ENCODE measurements at places on chromosomes 16 and 17.

GRCh38 chr17:72151565-72152386, 31.0 kb downstream of the SOX9 start:
- DNase-seq, result peak; percentile 53
- no peaks in the 10 kb centered on the region for H3K27me3 ChIP-seq
- peak overlapping the region; percentile 92 for H3K27ac ChIP-seq
- H3K4me3 ChIP-seq, result peak overlapping the region; percentile 17
- H3K4me1 ChIP-seq, result peaks cover 5% of the 10 kb centered on the region

GRCh38 chr17:77182205-77183172, 41.7 kb downstream of the SEC14L1 start:
- no peak overlapping the region for H3K27ac ChIP-seq
- no peaks in the 10 kb centered on the region for H3K27me3 ChIP-seq
- no peaks in the 10 kb centered on the region for H3K36me3 ChIP-seq
- no peak for DNase-seq

- no peak for DNase-seq
- no peak overlapping the region for H3K4me3 ChIP-seq
- no peaks in the 10 kb centered on the region for H3K27me3 ChIP-seq
- H3K4me1 ChIP-seq, result peaks cover 5% of the 10 kb centered on the region
- H3K36me3 ChIP-seq, result no peaks in the 10 kb centered on the region
These were observed 32.1 kb downstream of the MYO15A start for GRCh38 chr17:18140648-18141047.

- DNase-seq, result no peak
- H3K36me3 ChIP-seq, result peaks cover 13% of the 10 kb centered on the region
These were observed 389 bp downstream of the DUS1L start for GRCh38 chr17:82065193-82065637.

GRCh38 chr16:84897911-84898377, 78.2 kb downstream of the CRISPLD2 start:
- H3K4me3 ChIP-seq, result no peak overlapping the region
- no peak overlapping the region for H3K27ac ChIP-seq
- DNase-seq, result no peak

DNA sequence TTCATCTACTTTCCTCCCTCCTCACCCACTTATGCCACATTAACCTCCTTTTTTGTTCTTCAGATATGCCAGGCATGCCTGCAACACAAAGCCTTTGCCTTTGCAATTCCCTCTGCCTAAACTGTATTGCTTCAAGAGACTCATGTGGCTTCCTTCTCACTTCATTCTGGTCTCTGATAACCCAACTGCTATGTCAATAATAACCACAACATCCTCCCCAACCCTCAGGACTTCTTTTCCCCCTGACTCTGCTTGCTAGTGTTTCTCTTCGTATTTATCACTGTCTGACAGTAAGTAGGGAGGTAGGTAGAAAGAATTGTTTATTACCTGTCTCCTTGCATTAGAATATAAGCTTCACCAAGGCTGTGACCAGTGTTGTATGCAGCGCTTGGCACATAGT, 22.4 kb downstream of the RBL2 start:
- H3K27ac ChIP-seq, result no peak overlapping the region
- no peak for DNase-seq
- peaks cover 21% of the 10 kb centered on the region for H3K36me3 ChIP-seq
- no peak overlapping the region for H3K4me3 ChIP-seq

DNA sequence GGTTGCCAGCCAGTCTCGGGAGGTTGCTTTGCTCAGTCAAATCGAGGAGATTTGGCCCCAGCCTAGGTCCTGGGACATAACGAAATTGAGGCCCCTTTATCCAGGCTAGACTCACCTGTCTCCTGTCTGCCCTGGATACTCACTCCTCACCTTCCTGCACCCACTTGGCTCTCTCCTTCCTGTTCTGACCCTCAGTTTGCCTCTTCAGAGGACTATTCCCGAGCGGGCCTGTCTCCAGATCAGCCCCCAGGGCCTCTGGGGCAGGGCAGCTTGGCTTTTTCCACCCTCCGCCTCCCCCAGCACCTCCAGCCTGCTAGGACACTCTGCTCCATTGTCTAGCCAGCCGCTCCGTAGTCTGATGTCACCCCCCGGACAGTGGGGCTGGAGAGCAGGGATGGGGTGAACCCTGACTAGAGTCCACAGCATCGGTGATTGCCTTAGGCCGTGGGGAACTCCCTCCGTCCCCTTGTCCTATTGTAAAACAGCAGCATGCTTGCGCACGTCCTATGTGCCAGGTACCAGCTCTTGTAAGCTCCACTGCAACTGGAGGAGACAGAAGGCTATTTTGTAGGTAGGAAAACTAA, 8.8 kb downstream of the WFIKKN2 start:
- no peak overlapping the region for H3K4me3 ChIP-seq
- no peaks in the 10 kb centered on the region for H3K36me3 ChIP-seq
- no peaks in the 10 kb centered on the region for H3K27me3 ChIP-seq
- H3K27ac ChIP-seq, result no peak overlapping the region

GRCh38 chr17:27879987-27880608, 13.1 kb downstream of the LYRM9 start:
- H3K4me3 ChIP-seq, result no peak overlapping the region
- H3K27me3 ChIP-seq, result no peaks in the 10 kb centered on the region
- H3K4me1 ChIP-seq, result no peaks in the 10 kb centered on the region
- peak; percentile 43 for DNase-seq
- H3K36me3 ChIP-seq, result no peaks in the 10 kb centered on the region

- no peak overlapping the region for H3K27ac ChIP-seq
- no peak for DNase-seq
- no peak overlapping the region for H3K4me3 ChIP-seq
- no peaks in the 10 kb centered on the region for H3K27me3 ChIP-seq
- H3K36me3 ChIP-seq, result no peaks in the 10 kb centered on the region
These were observed 82.3 kb downstream of the SSH2 start for GRCh38 chr17:29847527-29848400.

DNA sequence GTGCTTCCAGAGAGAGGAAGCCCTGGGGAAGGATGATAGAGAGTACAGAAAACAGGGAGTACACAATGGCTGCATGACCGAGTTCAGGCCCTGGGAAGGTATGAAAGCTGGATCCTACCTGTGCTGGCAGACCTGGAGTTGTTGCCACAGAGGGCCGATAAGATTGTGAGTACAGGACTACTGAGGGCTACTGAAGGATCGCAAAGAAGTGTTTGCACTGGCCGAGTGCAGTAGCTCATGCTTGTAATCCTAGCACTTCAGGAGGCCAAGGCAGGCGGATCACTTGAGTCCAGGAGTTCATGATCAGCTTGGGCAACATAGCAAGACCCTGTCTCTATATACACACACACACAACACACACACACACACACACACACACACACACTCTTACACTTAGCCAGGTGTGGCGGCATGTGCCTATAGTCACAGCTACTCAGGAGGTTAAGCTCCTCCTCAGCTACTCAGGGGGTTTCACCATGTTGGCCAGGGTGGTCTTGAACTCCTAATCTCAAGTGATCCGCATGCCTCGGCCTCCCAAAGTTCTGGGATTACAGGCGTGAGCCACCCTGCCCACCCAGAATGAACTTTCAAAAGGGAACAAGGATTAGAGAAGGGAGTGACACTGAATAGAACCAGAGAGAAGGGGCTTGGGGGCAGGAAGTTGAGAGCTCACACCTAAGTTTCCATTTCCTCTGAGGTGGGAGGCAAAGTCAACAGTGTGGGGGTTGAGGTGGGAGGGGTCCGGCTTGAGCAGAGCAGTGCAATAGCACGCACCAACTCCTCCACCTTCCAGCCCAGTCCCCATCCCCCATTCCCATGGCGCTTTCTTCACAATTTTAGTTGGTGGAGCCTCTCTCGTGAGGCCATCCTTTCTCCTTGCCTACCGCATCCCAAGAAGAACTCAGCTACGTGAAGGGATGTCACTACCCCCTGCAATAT, 7.5 kb downstream of the SCIMP start:
- no peak for DNase-seq
- no peak overlapping the region for H3K27ac ChIP-seq
- no peaks in the 10 kb centered on the region for H3K27me3 ChIP-seq
- H3K4me1 ChIP-seq, result no peaks in the 10 kb centered on the region
- no peaks in the 10 kb centered on the region for H3K36me3 ChIP-seq

- H3K36me3 ChIP-seq, result no peaks in the 10 kb centered on the region
- no peak overlapping the region for H3K27ac ChIP-seq
These were observed 205.4 kb downstream of the ENGASE start for GRCh38 chr17:79280010-79280409.

- no peaks in the 10 kb centered on the region for H3K36me3 ChIP-seq
- H3K4me3 ChIP-seq, result peak overlapping the region; percentile 54
- peaks cover 6% of the 10 kb centered on the region for H3K4me1 ChIP-seq
- peak; percentile 77 for DNase-seq
- H3K27ac ChIP-seq, result no peak overlapping the region
- H3K27me3 ChIP-seq, result peaks cover 21% of the 10 kb centered on the region
These were observed 1.7 kb downstream of the ARHGAP27 start for GRCh38 chr17:45430738-45431530.

DNA sequence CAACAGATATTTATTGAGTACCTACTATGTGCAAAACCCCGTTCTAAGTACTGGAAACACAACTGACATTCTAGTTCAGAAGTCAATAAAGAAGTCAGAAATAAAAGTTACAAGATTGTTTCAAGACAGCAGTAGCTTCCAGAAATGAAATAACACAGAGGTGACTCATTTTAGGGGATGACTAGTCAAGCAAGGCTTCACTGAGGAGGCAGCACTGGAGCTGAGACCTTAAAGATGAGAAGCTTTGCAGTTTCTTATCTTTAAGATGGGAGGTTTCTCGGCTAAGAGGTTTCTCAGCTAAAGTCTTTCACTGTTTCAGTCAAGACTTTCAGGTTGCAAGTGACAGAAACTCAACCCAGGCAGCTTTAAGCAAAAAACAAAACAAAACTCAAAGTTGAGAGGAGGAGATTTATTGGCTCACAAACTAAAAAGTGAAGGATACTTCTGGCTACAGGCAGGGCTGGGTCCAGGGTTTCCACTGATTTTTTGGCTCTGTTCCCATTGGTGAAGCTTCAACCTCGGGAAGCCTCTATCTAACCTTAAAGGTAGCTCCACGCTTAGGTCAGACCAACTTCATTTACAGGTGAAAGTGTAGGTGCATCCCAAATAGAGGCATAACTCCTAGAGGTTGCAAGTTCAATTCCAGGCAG, 7.4 kb upstream of the MMP2 start:
- peaks cover 3% of the 10 kb centered on the region for H3K27me3 ChIP-seq
- no peaks in the 10 kb centered on the region for H3K4me1 ChIP-seq
- no peak overlapping the region for H3K27ac ChIP-seq
- H3K36me3 ChIP-seq, result no peaks in the 10 kb centered on the region

- no peak overlapping the region for H3K4me3 ChIP-seq
- no peak overlapping the region for H3K27ac ChIP-seq
- peaks cover 21% of the 10 kb centered on the region for H3K4me1 ChIP-seq
- no peaks in the 10 kb centered on the region for H3K36me3 ChIP-seq
- no peaks in the 10 kb centered on the region for H3K27me3 ChIP-seq
These were observed 42.2 kb downstream of the RPH3AL start for GRCh38 chr17:310111-311010.

DNA sequence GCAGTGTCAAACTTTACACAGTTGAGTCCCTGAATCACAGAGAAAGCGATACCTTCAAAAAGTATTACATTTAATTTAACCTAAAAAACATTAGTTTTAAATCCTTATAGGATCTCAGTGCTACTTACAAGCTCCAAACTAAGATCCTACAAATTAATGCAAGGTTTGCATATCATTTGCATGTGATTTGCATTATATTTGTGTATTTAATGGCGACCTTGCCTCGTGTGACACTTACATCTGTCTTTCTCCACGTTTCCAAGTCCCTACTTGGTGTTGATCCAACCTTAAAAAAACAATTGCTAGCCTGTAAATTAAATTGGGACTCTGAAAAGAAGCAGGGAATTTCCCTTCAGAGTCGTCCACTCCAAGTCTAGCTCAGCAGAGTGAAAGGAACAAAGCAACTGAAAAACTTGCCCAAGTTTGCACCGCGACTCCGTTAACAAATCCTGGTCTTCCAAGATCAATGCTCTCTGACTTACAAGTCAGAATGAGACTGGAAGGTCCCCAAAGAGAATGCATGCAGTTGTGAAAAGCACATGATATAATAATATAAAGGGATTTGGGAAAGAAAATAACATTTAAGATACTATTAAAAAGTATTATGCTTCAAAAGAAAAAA, 739 bp upstream of the FAM117A start:
- no peak for DNase-seq
- H3K4me3 ChIP-seq, result peak overlapping the region; percentile 30
- no peaks in the 10 kb centered on the region for H3K27me3 ChIP-seq
- no peaks in the 10 kb centered on the region for H3K4me1 ChIP-seq
- no peak overlapping the region for H3K27ac ChIP-seq

DNA sequence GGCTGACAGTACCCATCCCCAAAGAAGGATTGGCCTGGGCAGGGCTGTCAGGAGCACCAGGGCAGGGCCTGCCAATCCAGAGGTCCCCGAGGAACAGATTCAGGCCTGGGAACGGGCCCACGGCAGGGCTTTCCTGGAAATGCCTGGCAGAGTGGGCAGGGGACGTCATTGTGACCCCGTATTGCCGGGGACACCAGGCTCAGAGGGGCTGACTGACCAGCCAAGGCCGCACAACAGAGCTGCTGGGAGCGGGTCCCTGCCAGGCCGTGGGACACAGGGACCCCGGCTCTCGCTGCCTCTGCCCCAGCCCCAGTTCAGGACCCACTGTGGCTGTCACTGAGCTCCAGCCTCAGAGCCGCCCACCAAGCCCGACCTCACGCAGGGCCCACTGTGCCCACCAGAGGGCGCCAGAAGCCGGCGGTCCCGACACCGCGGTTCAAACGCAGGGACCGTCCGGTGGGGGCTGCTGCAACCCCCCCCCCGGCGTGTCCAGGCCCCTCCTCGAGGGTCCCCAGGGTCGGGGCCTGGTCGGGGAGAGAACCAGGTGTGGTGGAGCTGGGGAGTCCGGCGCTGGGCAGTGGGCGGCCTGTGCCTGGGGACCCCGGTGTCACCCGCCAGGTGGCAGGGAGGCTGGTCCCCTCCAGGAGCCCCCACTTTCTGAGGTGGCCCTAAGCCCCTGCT, 15.2 kb upstream of the SSTR5 start:
- no peak overlapping the region for H3K4me3 ChIP-seq
- no peaks in the 10 kb centered on the region for H3K4me1 ChIP-seq
- H3K27me3 ChIP-seq, result no peaks in the 10 kb centered on the region
- H3K27ac ChIP-seq, result no peak overlapping the region

- H3K4me3 ChIP-seq, result peak overlapping the region; percentile 36
- no peaks in the 10 kb centered on the region for H3K4me1 ChIP-seq
- no peak overlapping the region for H3K27ac ChIP-seq
- peaks cover 85% of the 10 kb centered on the region for H3K27me3 ChIP-seq
- DNase-seq, result no peak
These were observed 2.7 kb downstream of the HOXB2 start for GRCh38 chr17:48542114-48542656.

DNA sequence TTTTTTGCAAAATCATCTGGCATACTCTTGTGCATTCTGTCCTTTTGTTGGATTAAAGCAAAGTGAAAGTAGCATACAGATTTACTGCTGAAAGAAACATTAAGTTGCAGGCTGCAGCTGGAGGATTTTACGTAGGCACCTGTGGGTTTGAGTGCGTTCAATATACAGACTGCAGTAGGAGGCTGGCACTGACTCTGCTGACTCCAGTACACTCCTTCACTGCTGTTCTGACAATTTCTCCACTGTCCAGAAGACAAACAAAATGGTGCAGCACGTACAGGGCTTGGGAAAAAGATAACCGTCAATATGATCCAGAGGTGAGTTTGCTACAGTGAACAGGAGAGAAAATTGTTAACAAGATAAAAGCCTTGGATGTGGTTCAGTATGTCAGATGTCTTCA, 73.3 kb downstream of the TANC2 start:
- no peaks in the 10 kb centered on the region for H3K36me3 ChIP-seq
- H3K27ac ChIP-seq, result no peak overlapping the region
- DNase-seq, result no peak
- H3K4me1 ChIP-seq, result no peaks in the 10 kb centered on the region
- no peaks in the 10 kb centered on the region for H3K27me3 ChIP-seq

- H3K4me3 ChIP-seq, result no peak overlapping the region
- DNase-seq, result no peak
- H3K36me3 ChIP-seq, result no peaks in the 10 kb centered on the region
- peaks cover 8% of the 10 kb centered on the region for H3K4me1 ChIP-seq
- no peaks in the 10 kb centered on the region for H3K27me3 ChIP-seq
- H3K27ac ChIP-seq, result no peak overlapping the region
These were observed 174.8 kb downstream of the NTN1 start for GRCh38 chr17:9195961-9196670.

Measured in H1 (cell line).